ENCODE measurements at places on chromosomes 5 and 9.
A peak's percentile ranks its signal among the peaks of the same experiment; 100 is the strongest.

DNA sequence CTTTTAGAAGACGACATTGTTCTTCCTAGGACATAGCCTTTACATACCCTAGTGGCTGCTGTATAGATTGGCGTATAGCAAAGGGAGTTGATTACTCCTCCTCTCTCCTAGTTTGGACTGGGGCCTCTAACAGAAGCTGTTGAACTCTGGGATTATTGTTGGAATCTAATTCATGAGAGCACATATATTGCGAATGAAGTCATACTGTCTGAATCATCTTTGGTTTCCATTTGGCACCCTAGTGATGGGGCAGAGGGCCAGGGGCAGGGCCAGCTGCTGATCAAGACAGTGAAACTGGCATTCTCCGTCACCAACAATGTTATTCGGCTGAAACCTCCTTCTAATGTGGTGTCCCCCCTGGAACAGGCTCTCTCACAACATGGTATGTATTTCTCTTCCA, 40.3 kb downstream of the NUP188 start:
- DNase-seq = peak; percentile 86

- DNase-seq = peak; percentile 92
Observed at GRCh38 chr5:109689740-109690241, at the start of gene MAN2A1. Gene MAN2A1 (plus strand): TSS chr5:109689927. CDS start chr5:109690418, 491 bp downstream.

DNA sequence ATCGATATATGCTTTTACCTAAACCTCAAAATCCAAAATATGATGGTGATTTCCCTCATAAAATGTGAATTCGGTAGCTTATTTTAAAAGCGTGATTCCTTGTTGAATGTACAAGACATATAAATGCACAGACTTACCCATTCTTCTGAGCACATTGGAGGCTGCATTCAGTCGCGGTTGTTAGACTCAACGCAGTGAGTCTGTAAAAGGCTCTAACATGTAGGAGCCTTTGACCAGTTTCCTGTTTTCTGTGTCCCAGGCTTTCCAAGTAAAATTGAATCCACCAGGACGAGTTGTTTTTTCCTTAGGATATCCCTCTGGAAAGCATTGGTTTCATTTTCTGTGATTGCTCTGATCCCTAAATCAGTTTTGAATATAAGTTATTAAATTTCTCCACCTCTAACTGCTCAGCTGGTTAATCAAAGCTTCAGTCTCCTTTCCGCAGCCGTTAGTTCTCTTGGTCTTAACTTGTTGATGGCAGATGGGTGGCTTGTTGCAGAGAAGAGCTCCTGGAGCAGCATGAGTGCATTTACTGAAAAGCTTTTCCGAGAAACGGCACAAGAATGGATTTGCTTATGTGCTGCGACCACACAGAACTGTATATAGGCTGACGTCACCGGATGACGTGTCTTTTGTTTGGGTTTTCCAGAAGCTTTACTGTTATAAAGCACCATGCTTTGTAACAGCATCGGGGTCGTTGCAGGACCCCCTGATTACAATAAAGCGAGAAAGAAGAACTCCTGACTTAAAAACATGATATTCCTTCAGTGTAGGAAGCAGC, at the start of gene LRRTM2:
LRRTM2 (minus strand) TSS at position 565 of the 781 bp plus-strand sequence; CDS start at position 141, 424 bp downstream.
- peak; percentile 94 for DNase-seq

GRCh38 chr5:139549162-139549894, 11.8 kb upstream of the UBE2D2 start:
- DNase-seq = no peak

DNA sequence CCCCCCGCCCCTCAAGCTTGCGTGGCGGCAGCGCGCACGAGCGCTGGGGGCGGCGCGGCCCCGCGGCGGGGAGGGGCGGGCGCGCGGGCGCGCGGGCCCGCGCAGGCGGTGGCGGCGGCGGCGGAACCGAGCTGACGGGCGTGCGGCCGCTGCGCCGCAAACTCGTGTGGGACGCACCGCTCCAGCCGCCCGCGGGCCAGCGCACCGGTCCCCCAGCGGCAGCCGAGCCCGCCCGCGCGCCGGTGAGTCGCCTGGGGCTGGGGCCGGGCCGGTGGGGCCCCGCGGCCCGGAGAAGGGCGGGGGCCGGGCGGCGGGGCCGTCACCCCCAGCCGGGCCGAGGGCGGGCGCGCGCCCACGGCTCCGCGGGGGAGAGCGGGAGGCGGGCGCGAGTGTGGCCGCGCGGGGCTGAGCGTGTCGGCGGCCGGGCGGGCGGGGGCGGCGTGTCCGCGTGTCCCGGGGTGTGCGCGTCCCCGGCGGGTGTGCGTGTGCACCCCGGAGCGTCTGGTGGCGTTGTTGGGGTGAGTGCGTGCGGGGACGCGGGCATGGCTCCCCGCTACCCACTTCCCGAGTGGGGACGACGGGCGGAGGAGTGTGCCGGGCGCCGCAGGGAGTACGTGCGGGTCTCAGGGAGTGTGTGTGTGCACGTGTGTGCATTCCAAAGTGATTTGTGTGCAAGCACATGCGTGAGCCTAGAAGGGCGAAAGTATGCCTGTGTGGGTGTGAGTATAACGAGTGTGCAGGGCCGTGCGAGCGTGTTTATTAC, at the start of gene NEK6:
NEK6 (plus strand) TSS at position 106 of the 763 bp plus-strand sequence. CDS start 44,016 bp downstream, outside the sequence.
- peak; percentile 68 for DNase-seq

- no peak for DNase-seq
Observed at GRCh38 chr9:77386187-77386586, 208.9 kb downstream of the VPS13A start.

- no peak for DNase-seq
Observed at GRCh38 chr5:86332851-86333250, 284.9 kb upstream of the COX7C start.

- no peak for DNase-seq
Observed at GRCh38 chr5:71996789-71997188, 110.5 kb upstream of the MAP1B start.

DNA sequence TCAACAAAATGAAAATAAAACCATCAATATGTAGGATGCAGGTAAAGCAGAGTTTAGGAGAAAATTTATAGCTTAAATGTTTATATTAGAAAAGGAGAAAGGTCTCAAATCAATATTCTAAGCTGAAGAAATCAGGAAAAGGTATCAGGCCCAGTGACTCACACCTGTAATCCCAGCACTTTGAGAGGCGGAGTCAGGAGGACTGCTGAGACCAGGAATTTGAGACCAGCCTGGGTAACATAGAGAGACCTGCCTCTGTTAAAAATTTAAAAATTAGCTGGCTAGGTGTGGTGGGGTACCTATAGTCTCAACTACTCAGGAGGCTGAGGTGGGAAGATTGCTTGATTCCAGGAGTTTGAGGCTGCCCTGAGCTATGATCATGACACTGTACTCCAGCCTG, 32.2 kb downstream of the CCDC69 start:
- DNase-seq = no peak

DNA sequence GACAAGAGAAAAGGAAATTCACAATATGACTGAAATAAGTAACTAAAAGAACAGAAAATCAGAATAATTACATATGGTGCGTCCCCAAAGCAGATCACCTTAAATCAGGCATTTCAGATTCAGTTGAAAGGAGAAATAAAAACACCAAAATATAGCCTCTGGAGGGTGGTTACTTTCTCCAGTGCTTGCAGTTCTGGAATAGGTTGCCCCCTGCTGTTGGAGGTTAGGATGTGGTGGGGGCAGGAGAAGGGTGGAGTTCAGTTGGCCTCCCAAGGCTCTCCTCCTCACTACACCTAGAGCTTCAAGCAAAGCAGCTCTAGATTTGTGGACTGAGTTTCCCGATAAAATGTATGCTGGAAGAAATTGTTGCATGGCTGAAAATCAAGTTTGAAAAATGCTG, 338.2 kb upstream of the TLE4 start:
- DNase-seq = no peak

DNA sequence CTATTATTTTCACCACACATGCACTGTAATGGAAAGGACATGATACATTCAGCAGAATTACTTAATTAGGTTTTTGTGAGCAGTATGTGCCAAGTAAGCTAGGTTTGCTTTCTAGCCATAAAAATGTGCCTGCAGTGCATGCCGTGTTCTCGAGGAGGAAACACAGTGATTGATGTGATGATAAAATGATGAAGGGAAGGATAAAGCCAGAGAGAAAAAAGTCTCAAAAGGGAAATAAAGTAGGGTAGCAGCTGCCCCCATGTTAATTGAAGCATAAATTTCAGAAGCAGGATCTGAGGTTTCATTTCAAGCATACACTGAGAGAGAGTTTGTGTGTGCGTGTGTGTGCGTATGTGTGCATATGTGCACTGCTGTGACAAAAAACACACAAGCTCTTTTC, 714.2 kb upstream of the C9orf72 start:
- no peak for DNase-seq

Data from muscle of leg (tissue), 16 donors.